ENCODE measurements at places on chromosomes 2 and 18.

- no peak for DNase-seq
These were observed 106.9 kb downstream of the CDK15 start for GRCh38 chr2:201913201-201913600.

DNA sequence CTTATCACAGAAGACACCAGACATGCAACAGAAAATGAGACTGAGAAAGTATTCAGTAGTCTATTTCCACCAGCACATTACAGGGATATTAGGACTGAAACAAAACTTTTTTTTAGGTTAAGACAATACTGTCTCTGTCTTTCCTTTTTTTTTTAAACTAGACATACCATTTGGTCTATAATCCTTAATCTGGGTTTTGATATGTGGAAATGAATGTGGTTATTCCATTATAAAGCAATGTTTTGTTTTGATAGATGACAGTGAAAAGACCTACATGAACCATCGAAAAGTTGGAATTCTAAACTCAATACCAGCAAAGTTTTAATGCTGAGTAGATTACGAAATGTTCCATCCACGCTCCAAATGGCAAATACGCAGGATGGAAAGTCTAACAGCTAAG is 123.4 kb downstream of the TCF4 start:
- DNase-seq = peak; percentile 89

DNA sequence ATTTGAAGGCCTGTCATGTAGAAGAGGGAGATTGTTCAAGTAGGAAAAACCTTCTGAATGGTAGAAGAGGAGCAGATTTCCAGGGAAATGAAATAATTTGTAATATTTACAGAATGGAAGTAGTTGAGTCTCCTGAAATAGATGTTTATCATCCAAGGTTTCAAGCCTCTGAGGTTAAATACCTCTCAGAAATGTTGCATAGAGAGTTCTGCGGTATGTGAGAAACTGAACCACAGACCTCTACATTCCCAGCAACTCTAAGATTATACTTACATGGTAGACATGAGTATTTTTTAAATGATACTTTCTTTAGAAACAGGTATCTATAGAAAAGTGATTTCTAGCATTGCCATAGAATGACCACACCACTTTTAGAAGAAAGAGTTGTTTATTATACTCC is 379.8 kb upstream of the FANCL start:
- no peak for DNase-seq

- DNase-seq = no peak
These were observed 53.5 kb downstream of the ATP8B1 start for GRCh38 chr18:57749604-57749970.

GRCh38 chr2:221124532-221125240 is 447.4 kb downstream of the EPHA4 start:
- DNase-seq = peak; percentile 66

DNA sequence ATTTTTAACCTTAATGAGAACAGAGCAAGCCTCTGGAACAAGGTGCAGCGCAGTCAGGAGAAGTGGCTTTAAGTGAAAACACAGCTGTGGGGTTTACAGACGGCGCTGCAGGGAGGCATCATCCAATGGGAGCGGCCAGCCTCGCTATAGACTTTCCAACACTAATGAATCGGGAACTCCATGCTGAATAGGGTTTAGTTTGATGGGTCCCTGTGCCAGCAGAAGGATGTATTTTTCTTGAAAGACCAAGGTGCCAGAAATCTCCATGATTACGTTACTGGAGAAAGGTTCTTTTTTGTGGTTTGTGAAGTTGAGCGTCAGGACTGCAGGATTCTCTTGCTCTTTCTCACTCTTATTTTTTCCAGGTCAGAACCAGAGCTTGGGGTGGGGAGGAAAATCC is 87.9 kb upstream of the ALPP start:
- DNase-seq = no peak

DNA sequence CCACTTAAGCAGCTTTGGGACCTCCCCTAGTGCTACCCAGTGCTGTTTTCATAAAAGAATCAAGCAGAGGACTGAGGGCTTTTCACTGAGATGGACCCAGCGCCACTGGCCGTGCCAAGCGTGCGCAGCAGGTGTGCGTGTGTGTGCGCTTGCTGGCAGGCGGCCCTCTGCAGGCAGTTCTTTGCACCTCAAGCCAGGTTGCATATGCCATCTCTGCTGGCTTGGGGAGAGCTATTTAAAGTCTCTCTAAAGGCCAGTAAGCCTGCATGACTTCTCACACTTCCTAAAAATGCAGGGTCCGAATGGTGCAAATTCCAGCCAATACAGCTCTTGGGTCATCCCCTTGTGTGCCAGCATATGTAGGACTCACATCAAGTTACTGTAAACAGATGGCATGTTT is 255.5 kb downstream of the RNF152 start:
- DNase-seq = no peak

- DNase-seq = no peak
These were observed at the start of gene GAREM2 for GRCh38 chr2:26172871-26173775. TSS of gene GAREM2 (plus strand) at chr2:26173088. CDS start at chr2:26173221, 133 bp downstream.

- no peak for DNase-seq
These were observed 1806.4 kb upstream of the CELF4 start for GRCh38 chr18:39371996-39372395.

DNA sequence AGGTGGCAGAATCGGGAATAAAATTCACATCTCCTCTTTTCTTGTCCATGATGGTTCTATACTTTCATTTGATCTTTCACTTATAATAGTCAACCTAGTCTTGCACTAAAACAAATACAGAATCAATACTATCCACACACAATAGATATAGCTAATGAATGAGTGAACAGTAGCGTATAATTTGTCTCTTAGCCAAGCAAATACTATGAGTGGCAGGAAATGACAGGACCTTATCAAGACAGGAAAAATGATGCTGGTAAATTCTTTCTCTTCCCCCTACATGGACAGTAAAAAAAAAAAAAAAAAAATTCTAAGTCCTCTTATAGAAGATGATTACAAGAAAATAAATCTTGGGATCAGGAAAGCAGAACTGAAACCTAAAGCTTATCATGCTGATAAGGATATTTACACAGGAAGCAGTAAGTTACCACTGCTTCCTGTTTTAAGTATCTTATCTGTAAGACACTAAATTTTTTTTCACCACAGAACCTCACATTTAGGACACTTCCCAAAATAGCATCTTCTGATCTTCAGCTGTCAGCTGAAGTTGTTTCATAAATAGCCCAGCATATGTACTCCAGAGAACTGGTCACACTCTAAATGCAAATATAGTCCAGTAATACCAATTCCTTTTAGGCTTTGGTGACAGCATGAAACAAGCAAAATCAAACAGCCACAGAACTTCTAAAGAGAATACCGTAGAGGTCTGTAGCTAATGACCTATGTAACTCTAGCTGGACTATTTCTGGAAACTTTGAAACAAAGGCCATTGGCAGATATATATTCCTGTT is 27.0 kb downstream of the IRS1 start:
- no peak for DNase-seq

DNA sequence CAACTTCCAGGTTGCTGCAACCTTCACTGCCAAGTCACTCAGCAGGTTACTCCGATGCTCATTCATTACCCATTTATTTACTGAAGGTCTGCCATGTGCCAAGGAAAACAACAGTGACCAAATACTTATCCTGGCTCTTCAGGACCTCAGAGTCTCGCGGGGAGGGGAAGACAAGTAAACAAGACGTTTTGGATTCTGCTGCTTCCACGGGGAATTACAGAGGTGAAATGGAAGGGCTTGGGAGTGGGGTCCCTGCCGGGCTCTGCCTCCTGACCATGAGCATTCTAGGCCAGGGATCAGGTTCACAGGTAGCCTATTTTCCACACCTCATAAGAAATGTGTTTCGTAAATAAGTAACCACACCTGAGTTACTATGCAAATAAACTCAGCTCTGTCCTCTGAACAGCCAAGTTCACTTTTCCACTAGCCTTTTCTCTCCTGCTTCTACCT is 68.1 kb downstream of the CLHC1 start:
- no peak for DNase-seq

- DNase-seq = no peak
These were observed 375.8 kb upstream of the FANCL start for GRCh38 chr2:58616961-58617360.

DNA sequence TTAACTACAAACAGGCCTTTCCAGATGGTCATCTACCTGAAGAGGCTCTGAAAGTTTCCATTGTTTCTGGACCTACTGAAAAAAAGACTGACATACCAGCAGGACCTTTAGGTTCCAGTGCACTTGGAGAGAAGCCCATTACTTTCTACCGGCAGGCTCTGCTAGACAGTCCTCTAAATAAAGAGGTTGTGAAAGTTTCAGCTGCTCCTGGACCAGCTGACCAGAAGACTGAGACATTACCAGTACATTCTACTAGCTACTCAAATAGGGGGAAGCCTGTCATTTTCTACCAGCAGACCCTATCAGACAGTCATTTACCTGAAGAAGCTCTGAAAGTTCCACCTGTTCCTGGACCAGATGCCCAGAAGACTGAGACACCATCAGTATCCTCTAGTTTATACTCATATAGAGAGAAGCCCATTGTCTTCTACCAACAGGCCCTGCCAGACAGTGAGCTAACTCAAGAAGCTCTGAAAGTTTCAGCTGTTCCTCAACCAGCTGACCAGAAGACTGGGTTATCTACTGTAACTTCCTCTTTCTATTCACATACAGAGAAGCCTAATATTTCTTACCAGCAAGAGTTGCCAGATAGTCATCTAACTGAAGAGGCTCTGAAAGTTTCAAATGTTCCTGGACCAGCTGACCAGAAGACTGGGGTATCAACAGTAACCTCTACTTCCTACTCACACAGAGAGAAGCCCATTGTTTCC is 65.8 kb downstream of the ALMS1 start:
- DNase-seq = no peak

- DNase-seq = peak; percentile 73
These were observed 64.1 kb upstream of the CNGA3 start for GRCh38 chr2:98282109-98282508.

GRCh38 chr2:172311921-172312345 is 115.5 kb upstream of the ITGA6 start:
- no peak for DNase-seq

- no peak for DNase-seq
These were observed 130.3 kb upstream of the LHCGR start for GRCh38 chr2:48885841-48886240.

DNA sequence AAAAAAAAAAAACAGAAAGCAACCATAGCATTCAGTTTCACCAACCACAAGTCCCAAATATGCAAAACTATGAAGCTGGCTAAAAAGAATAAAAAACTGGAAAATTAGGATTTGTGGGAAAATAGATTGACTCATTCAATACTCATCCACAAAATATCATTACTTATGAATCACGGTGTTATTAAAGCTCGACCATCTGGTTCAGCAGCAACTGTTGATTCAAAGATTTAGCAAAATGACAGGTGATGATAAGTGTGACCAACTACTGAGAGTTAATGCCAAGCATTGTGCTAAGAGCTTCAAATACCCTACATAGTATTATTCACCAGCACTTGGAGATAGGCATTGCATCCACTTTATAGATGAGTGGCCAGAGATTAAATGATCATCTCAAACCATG is 26.2 kb upstream of the XDH start:
- no peak for DNase-seq

GRCh38 chr2:47266939-47267710 is 112.0 kb upstream of the STPG4 start:
- DNase-seq = no peak

DNA sequence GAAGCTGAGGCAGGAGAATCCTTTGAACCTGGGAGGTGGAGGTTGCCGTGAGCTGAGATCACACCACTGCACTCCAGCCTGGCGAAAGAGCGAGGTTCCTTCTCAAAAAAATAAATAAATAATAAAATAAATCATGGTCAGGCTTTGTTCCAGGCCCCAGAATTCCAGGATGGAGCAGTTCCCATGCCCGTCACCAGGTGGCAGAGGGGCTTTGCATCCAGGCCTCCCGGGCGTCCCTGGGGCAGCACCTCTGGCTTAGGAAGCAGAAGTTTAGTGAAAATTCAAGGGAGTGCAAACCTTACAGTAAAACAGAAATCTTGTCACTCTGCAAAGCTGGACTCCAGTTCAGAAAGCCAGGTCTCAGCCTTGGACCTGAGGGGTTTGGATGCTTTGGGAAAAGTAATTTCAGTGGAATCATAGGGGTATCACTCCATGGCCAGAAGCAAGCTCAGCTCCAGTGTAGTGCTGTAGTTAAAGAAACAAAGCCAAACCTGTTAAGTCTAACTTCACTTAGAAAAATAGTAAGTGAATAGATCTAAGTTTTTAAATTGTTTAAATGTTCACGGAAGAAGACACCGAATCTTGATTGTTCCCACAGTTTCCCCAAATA is 512.7 kb downstream of the CMPK2 start:
- DNase-seq = peak; percentile 42

DNA sequence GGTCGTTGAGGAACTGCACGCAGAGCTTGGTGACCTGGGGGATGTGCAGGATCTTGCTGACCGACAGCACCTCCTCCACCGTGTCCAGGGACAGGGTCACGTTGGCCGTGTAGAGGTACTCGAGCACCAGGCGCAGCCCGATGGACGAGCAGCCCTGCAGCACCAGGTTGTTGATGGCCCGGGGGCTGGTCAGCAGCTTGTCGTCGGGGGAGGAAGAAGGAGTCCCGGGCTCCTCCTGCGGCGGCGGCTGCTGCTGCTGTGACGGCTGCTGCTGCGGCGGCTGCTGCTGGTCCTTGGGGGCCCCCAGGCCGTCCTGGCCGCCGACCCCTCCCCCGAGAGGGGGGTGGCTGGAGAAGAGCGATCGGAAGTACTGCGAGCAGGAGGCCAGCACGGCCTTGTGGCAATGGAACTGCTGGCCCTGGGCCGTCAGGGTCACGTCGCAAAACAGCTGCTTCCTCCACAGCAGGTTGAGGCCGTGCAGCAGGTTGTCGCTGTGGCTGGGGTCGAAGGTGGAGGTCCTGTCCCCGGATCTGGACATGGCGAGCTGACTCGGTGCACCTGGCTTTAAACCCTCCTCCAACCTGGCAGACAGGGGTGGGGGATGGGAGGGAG is 2.7 kb downstream of the KLHL14 start:
- no peak for DNase-seq

- DNase-seq = no peak
These were observed 24.4 kb downstream of the CD28 start for GRCh38 chr2:203730883-203731282.

GRCh38 chr18:46341986-46342525 is 237.9 kb downstream of the HAUS1 start:
- DNase-seq = no peak

- DNase-seq = peak; percentile 99
These were observed 1.4 kb upstream of the SLC23A3 start for GRCh38 chr2:219171231-219171651.

All from foreskin melanocyte (primary cell).